ENCODE measurements at places on chromosomes 7 and 10.

DNA sequence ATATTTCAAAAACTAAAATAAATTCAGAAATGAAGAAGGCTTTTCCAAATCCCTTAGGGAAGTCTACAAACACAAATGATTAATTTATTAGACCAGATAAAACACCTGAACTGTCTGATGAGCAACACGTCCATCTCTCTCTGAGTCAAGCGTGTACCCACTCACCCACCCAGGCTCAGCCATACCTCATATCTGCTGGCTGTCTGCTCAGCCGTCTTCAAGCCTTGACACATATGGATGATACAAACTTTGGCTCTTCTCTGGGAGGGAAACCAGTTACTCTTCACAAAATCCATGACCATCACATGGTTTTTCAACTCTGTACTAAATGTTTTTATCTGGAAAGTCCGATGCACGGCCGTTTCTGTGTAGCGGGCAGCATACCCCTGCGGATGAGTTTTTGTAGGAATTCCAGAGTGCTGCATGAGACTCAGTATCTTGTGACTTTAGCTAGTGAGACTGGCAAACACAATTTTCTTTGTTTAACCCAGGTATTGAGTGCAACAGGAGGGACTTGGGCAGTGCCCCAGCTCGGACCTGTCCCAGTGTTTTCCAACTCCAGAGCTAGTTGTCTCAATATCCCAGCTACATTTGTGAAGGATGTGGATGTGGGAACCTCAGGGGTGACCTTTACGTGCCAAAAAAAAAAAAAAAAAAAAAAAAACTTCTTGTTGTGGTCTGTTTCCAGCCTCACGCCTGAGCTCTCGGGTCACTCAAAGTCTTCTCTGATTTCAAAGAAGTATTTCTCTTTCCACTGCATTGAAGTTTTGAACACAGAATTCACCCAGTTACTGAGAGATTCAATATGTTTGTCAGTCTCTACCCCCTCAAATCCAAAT, at the start of gene C10orf90:
Gene C10orf90 (minus strand): TSS at position 638 of the 839 bp plus-strand sequence. CDS start 213 bp downstream, at position 425.
- DNase-seq = no peak

- DNase-seq = no peak
These were observed 67.5 kb downstream of the CUX1 start for GRCh38 chr7:101884671-101885596.

DNA sequence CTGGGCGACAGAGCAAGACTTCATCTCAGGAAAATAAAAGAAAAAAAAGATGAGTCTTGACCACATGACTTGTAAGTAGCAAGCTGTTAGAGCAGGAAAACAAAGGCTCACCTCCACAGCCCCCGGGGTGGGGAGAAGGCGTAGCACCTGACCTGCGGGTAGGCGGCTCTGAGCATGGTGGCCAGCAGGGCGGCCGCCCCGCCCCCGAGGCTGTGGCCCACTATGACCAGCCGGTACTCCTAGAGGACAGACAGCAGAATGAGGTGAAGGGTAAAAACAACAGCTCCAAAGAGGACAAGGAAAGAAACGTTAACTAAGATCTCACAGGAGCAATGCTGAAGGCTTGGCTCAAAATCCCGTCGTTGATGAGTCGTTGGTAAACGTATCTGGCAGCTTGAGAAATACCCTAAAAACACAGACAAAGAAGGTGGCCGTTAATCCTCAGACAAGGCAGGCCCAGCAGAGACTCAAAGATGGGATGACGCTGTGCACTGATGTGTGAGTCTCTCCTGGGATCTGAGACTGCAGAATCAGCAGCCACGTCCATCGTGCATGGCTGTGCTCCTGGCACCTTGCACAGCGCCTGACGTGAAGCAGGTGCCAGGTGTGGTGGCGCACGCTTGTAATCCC, 31.1 kb downstream of the DAGLB start:
- DNase-seq = no peak

DNA sequence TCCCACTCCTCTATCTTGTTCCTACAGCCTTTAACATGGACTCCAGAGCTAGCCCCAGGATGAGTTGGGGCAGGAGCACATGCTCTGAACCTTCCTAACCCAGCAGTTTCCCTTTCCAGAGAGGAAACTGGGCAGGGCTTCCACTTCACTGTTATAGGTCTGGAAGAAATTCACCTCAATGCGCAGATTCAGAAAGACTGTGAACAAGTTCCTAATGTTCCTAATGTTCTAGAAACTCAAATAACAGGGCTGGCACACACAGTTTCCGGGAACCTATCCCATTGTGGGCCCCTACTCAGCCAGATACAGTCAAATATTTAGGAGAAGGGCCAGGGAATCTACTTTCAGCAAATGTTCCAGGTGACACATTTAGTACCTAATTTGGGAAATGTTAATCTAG, 29.7 kb downstream of the ABCC2 start:
- DNase-seq = no peak

DNA sequence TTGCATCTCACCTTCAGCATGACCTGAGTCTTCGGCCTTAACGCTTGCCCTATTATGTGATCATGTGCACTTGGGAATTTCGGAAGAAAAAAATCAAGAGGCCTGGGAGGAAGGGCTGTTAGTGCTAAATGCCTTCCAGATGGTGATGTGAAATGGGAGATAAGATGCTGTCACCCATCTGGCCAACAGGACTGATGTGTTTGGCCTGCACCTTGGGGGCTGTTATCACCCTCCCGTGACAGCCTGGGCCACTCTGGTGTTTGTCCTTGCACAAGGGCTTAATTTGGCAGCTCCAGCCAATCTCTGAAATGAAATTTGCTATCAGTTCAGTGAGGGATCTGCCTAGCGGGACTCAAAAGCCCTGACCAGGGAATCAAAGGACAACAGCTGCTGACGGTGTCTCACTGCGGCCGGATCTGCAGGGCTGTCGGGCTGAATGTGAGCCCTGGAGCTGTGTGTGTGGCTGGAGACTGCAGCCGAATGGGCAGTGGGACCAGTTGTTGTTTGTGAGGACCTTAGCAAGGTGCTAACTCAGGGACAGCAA, 131.4 kb upstream of the BTBD16 start:
- DNase-seq = no peak

GRCh38 chr7:18546576-18546975, 51.0 kb downstream of the HDAC9 start:
- DNase-seq = no peak

DNA sequence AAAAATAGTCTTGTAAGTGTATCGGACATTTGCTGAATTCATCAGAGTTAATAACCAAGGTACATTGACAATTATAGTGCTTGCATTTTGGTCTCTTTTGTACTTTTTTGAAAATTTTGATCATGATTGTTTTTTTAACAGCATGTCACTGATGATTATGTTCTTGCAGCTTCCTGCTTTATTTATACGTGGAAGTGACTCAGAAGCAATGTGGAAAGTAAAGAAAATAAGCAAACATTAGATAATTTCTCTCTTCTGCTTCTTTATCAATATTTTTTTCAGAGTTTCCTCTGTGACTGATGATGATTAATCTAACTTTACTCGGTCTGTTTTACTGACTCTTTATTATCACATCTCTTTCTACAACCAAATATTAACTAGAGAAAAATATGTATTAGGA, 1351.9 kb downstream of the REEP3 start:
- no peak for DNase-seq

DNA sequence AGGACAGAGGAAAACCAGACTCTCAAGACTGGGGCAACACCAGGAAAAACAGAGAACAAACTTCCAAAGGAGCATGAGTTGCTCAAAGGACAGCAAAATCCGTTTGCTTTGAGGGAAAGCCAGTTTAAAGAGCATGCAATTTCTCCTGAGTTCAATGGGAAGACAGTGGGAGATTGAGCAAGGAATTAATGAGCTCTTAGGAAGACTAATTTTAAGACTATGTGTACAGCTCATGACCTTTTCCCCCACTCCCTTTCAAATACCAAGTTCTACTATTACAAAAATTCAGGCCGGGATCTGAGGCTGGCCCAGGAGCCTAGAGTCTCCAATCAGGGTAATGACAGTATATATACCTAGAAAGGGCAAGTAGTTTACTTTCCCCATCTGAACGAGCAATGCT, 79.2 kb downstream of the EPDR1 start:
- no peak for DNase-seq

- no peak for DNase-seq
These were observed 16.4 kb downstream of the ING3 start for GRCh38 chr7:120966961-120967360.

DNA sequence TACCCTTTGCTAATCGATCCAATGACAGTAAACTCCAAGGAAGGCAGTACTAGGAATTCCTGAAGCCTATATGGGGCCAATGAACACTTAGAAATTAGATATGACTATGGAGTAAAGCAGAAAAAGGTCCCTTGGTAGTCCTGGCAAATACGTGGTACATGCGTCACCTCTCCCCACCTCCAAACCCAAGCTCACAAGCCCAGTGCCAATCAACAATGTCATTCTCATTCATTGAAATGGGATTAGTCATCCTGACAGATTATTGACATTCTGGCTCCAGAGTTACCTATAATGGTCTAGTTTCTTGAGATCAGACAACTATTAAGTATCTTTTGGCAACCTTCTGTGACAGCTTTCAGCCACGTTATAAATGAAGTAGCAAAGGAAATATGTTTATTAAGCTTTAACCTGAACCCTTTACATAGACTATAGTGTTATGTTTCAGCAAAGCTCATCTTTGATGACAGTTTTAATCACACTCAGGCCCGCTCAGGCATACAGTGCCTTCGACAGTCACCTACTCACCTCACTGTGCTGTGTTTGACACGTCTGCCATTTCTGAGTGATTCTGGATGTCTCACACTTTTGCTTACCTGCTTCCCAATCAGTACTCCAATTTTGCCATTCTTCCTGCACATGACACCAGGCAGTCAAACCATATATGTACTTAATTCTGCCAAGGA, 69.6 kb upstream of the ADO start:
- DNase-seq = no peak

GRCh38 chr7:124751027-124751426, 14.6 kb downstream of the GPR37 start:
- no peak for DNase-seq

DNA sequence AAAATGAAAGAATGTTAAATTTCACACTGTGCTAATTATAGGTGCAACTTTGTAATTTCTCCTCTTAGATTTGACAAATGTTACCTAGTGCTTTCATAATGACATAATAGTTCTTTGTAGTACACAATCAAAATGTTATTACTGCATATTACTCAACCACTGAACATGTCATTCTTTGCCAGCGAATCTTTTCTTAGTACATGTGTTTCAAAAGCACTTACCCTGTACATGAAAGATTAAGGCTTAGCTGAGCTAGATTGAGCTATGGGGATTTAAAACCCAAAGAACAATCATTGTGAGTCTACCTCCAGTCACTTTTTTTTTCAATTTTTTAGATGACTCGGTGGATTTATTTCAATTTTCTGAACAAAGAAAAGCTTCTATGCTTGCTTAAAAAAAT, 123.5 kb upstream of the FERD3L start:
- DNase-seq = no peak

DNA sequence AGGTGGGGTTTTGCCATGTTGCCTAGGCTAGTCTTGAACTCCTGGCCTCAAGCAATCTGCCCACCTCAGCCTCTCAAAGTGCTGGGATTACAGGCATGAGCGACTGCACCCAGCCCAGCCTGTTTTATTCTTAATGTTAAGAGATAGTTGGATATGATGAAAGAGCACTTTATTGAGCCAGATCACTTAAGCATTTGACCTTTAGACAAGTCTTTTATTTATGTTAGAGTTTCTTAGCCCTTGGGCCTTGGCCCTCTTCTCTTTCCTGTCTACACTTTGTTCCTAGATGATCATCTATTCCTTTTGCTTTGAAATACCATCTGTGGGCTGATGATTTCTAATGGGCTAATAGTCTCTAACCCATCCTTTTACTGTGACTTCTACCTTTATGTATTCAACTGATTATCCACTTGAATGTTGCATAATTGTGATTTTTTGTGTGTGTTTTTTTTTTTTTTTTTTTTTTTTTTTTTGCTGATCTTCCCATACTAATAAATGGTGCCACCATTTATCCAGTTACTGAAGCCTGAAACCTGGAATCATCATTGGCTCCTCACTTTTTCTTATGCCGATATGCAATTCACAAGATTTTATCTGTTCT, 34.8 kb downstream of the BTRC start:
- DNase-seq = no peak

- no peak for DNase-seq
These were observed 10.6 kb downstream of the RPA3 start for GRCh38 chr7:7707806-7708205.

DNA sequence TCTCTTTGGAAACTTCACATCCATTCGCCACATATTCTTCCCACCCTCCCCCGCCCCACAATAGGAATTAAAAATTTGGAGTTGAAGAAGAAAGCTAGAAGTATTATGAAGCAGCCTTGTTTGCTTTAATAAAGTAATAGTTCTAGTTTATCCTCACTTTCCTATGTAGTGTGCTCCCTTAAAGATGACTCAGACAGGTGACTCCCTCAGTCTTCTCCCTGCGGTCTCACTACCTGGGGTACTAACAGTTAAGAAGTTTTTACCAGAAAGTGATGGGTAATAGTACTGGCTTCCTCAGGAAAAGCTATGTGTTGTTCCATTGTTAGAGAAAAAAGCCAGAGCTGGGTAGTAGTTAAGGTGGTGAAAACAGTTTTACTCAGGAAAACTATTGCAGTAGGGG, 58.6 kb downstream of the CCNY start:
- DNase-seq = no peak

GRCh38 chr7:27636326-27637006, 26.2 kb downstream of the HIBADH start:
- DNase-seq = no peak

DNA sequence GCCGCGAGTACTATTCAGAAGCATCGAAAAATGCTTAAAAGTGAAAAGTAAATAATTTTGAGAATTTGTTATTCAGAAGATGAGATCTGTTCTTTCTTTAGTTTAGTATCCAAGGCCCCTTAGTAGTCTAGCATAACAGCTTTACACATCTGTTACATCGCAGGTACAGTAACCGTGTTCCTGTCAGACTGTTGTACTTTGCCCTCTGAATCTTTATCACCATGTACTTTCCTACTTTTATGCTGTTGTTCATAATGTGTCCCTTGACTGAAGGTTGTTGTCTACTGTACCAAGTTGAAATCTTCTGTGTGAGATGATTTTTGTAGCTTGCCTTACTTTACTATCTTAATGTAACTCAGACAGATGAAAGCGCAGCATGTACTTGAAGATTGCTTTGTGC, 38.3 kb downstream of the WAC start:
- DNase-seq = no peak

GRCh38 chr7:87152897-87153641, 816 bp downstream of the DMTF1 start:
- no peak for DNase-seq

- no peak for DNase-seq
These were observed 38.2 kb downstream of the GBF1 start for GRCh38 chr10:102283488-102283887.

GRCh38 chr10:127029061-127029460, 123.8 kb downstream of the DOCK1 start:
- no peak for DNase-seq

GRCh38 chr10:120713573-120714205, 137.5 kb upstream of the WDR11 start:
- no peak for DNase-seq
